PC-9 (cell line): ENCODE measurements at places on chromosomes 2 and 18. TPM values are rescaled to one million over a fixed set of nuclear protein-coding genes. Genes with fewer than 3 reads are reported as not detected.

Gene TXNDC2
- 0.11 TPM in 1 of 2 replicates, not detected in the other for total RNA-seq

Gene SGPP2
- total RNA-seq: 0.57 and 1.1 TPM in 2 replicates

Gene CYTIP
- total RNA-seq: not detected in 2 replicates

Gene GKN2
- total RNA-seq: not detected in 2 replicates

Gene FBLN7
- total RNA-seq: 0.70 and 1.6 TPM in 2 replicates

Gene TNFRSF11A
- 6.3 and 6.7 TPM in 2 replicates for total RNA-seq

Gene GLI2
- total RNA-seq: 11.6 and 14.6 TPM in 2 replicates

Gene DES
- total RNA-seq: 0.60 TPM in 1 of 2 replicates, not detected in the other

Gene POU3F3
- total RNA-seq: not detected in 2 replicates

Gene HOXD12
- total RNA-seq: not detected in 2 replicates

Gene KCNJ3
- not detected in 2 replicates for total RNA-seq

Gene IL18RAP
- total RNA-seq: not detected in 2 replicates

Gene SDC1
- 114 and 128 TPM in 2 replicates for total RNA-seq

Gene FASTKD1
- total RNA-seq: 19.2 and 22.5 TPM in 2 replicates

Gene SERPINB11
- not detected in 2 replicates for total RNA-seq

Gene DPYSL5
- not detected in 2 replicates for total RNA-seq

Gene MEP1B
- total RNA-seq: not detected in 2 replicates

Gene CXCR1
- not detected in 2 replicates for total RNA-seq

Gene TMEM37
- total RNA-seq: 1.2 TPM in 2 replicates

Gene UCN
- total RNA-seq: 2.8 and 4.6 TPM in 2 replicates

Gene NAT8
- not detected in 2 replicates for total RNA-seq

Gene TMEM214
- total RNA-seq: 60.9 and 65.6 TPM in 2 replicates

Gene EML4
- total RNA-seq: 52.0 and 64.1 TPM in 2 replicates
